Stimulated activated CD8-positive, alpha-beta memory T cell treated with anti-CD3 and anti-CD28 coated beads, Interleukin-15, amount 100 ng/mL, for 48 hours (primary cell): ENCODE measurements at places on chromosomes 1 and 21.

DNA sequence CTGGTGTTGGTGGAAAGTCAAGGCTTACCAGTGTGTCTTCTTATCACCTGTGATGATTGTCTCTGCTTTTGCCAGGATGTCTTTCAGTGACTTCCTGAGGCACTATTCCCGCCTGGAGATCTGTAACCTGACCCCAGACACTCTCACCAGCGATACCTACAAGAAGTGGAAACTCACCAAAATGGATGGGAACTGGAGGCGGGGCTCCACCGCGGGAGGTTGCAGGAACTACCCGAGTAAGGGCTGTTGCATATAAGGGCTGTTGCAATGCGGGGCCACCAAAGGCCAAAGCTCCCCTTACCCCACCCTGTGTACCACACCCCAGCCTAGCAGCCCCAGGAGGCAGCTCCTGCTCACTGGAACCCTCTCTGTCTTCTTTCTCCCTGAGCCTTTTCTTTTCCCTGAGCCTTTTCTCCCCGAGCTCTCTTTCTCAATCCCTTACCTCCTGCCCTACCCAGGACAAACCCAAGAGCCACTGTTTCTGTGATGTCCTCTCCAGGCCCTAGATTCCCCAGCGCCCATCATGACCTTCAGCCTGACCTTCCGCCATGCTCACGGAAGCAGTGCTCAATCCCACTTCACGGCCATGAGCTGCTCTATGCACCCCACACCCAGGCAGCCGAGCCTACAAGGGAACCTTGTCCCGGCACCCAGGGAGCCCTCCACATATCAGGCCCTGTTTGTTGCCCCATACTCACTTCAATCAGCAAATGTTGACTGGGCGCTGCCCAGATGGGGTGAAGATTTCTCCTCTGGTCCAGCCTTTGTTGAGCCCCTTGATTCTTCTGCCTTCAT is 40.6 kb downstream of the CAPN2 start:
- DNase-seq = no peak

DNA sequence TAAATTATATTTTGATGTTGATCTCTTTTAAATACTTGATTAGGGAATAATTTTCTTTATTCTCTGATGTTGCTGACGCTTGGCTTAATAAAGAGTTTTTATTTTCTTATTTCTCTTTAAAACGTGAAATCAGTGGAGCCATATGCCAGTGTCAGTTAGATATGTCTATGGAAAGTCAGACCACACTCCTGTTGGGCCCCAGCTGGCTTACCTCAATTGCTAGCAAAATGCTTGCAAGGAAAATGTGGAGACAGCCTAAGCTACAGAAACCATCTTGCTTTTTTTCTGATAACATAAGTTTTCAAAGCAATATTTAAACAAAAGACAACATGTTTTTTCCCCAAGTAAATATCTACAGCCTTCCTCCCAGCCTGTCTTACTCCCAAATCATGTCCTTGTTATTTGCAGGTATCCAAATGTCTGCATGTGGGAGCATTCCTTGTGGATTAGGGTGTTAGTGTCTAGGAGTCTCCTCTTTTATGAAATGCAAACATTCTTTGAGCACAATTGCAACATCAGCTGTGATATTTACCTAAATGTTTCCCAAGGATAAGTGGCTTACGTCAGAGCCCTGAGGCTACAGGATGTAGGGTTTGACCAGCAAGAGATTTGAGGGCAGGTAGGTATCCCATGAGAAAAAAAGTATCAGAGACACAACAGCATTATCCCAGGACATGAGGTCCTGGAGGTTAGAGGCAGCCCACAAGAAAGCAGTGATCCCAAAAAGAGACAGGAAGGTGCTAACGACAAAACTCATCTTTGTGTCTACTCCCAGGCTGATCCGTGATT is 117.2 kb upstream of the KCNJ15 start:
- DNase-seq = no peak

DNA sequence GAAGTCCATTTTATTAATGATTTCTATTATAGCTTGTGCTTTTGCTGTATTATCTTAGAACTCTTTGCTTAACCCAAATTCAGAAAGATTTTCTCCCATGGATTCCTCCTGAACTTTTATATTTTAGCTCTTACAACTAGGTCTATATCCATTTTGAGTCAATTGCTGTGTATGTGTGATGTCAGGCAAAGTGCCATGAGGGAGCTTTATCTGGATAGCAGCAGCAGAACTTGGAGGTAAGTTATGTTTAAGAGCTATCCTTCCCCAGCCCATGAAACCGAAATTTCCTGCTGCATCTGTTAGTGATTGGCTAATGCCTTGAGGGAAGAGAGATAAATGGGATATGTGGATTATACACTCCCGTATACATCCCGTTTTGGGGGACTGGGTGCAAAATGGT is 29.9 kb downstream of the ADAM30 start:
- no peak for DNase-seq

GRCh38 chr1:69930396-69930795 is 275.0 kb downstream of the LRRC40 start:
- no peak for DNase-seq
